ENCODE measurements at places on chromosomes 1 and 21.

DNA sequence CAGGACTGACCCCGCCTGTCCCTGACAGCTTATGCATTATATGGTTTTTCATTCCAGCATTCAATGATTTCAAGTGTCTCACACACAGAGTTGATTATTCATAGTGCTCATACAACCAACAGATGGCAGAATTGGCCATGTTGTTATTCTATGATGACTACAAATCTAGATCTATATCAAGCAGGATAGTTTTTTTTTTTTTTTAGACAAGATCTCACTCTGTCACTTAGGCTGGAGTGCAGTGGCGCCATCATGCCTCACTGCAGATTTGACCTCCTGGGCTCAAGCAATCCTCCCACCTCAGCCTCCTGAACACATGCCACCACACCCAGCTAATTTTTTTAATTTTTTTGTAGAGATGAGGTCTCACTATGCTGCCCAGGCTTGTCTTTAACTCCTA is 40.1 kb upstream of the LRRC8D start:
- peak; percentile 36 for DNase-seq

DNA sequence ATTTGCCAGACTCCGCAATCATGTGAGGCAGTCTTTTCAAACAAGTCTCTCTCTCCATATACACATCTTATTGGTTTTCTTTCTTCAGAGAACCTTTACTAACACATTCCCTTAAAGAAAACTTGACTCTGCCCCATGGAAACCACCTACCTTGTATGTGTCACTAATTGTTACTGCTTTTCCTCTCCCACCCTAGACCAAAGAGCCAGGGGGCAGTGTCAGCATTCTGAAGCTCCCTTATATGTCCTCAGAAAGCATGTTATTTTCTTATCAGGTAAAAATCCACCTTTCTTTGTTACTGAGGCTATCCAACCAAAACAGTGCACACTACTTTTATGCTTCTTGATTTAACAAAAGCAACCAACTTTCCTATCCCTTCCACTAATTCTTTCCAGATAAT is 98.9 kb upstream of the SLC5A9 start:
- no peak for DNase-seq

- peak; percentile 79 for DNase-seq
These were observed 69.0 kb upstream of the NFIA start for GRCh38 chr1:61013189-61013945.

GRCh38 chr1:35650416-35650815 is 9.1 kb upstream of the PSMB2 start:
- DNase-seq, result no peak

DNA sequence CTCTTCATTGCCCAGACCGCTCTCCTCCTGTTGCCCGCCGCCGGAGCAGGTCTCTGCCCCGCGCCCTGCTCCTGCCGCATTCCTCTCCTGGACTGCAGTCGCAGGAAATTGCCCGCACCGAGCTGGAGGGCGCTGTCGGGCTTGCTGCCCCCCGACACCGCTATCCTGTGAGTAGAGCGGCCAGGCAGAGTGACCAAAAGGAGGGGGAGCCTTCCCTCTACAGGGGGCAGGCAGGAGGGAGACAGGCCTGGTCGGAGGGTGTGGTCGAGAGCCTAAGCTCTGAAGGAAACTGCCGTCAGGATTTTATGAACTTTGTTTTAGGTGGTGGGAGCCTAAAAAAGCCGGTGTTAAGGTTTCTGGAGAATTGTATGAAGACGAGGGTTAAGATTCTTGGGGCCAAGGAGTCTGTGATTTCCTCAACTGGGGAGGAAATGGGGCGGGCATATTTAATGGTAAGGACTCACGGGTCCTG is 517 bp downstream of the LRIG2 start:
- DNase-seq, result peak; percentile 79

- no peak for DNase-seq
These were observed 48.2 kb downstream of the DDX20 start for GRCh38 chr1:111803951-111804350.

DNA sequence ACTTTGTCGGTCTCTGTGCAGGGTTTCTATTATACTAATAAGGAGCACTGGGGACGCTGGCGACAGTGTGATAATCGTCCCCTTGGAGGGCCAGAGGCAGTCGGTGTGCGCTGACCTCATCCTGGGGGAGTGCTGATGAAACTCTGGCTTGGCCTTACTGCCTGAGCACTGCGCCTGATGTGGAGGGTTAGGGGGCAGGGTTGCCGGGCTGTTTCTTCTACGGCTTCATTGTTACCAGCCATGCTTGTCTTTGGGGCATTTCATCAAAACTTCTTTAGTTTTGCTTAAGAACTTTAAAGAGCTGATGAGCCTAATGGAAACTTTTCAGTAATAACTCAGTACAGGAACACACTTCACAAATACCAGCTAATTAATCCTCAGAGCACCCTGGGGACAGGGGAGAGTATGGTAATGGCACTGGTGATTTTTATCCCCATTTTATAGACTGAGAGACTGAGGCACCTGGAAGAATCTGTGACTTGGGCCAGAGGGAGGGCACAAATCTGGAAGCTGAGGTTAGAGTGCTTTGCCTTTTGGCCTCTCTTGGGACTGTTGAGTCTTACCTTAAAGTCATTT is 81.8 kb downstream of the PEX14 start:
- DNase-seq, result no peak

GRCh38 chr1:26844424-26845196 is 18.1 kb downstream of the ZDHHC18 start:
- no peak for DNase-seq

DNA sequence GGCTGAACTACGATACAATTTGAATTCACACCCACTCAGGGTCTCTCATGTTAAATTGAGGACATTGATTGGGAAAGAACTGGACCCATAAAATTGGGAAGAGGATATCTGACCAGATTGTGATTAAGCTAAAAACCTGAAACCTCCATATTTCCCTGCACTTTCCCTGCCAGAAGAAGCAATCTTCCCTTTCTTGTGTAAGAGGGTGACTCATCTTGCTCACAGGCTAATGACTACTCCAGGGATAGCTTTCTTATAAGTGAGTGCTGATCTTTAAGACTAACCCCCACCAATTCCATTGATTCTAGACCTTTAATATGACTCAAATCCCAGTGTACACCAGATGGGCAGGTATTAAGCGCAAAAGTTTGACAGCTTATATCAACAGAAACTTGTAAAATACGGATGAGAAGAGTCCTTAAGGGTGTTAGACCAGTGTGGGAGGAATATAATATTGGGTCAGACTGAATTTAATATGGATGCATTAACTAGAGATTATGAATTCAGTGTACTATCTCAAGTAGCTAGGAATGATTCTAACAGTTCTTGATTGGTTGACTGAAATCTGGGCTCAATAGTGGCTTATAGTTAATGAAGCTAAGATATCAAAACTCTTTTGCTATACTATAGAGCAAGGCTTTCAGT is 12.1 kb upstream of the SGIP1 start:
- no peak for DNase-seq

GRCh38 chr1:87826681-87827251 is 498.1 kb downstream of the LMO4 start:
- DNase-seq, result peak; percentile 49

DNA sequence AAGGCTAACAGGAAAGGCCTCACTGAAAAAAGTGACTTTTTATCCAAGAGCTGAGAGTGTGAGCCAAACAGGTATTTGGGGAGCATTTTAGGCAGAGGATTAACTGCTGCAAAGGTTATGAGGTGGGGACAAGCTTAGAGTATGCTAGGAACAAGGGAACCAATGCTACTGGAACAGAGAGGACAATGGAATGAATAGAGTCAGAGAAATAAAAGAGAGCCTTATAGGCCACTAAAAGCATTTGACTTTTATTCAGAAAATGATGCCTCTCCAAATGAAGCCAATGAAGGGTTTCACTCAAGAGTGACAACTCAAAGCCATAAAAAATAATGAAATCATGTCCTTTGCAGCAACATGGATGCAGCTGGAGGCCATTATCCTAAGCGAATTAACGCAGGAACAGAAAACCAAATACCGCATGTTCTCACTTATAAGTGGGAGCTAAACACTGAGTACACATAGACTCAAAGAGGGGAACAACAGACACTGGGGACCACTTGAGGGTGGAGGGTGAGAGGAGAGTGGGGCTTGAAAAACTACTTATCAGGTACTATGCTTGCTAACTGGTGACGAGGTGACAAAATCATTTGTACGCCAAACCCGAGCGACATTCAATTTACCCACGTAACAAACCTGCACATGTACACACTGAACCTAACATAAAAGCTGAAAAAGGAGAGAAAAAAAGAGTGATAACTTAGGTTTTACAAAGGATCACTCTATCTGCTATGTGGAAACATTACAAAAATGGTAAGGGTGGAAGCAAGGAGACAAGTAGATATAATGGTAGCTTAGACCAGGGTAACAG is 11.1 kb downstream of the PTP4A2 start:
- no peak for DNase-seq

- DNase-seq, result peak; percentile 49
These were observed 2.2 kb downstream of the IER5 start for GRCh38 chr1:181090641-181091126.

- DNase-seq, result no peak
These were observed 95.7 kb upstream of the SIM2 start for GRCh38 chr21:36603221-36603620.

DNA sequence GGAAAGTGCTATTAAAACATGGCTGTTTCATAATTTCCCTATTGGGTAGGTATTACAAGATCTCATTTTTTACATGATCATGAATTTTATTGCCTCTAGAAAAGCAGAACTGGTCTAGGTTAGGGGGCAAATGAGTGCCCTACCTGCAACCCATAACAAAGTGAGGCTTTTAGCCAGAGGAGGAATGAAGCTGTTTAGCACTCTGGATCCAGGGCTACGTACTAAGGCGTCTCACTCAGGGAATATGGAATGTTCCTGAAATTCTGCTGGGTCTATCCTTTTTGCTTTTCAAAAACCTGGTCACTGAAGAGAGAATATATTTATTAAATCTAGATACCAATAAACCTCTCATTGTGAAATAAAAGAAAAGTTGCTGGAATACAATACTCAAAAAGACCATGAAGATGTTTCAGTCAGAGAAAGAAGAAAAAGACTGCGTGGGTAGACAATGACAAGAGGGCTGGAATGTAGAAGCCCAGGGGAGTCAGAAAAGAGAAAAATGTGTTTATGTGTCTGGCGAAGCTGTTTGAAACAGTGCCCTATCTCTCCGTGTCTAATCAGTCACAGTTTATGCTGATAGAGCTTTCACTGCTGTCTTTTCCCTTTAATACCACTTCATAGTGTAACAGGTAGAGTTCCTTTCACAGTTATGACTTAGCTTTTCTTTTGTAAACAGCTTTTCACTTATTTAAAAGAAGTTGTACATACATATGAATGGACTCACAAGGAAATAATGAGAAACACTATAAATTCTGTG is 25.0 kb upstream of the SYDE2 start:
- DNase-seq, result peak; percentile 27

DNA sequence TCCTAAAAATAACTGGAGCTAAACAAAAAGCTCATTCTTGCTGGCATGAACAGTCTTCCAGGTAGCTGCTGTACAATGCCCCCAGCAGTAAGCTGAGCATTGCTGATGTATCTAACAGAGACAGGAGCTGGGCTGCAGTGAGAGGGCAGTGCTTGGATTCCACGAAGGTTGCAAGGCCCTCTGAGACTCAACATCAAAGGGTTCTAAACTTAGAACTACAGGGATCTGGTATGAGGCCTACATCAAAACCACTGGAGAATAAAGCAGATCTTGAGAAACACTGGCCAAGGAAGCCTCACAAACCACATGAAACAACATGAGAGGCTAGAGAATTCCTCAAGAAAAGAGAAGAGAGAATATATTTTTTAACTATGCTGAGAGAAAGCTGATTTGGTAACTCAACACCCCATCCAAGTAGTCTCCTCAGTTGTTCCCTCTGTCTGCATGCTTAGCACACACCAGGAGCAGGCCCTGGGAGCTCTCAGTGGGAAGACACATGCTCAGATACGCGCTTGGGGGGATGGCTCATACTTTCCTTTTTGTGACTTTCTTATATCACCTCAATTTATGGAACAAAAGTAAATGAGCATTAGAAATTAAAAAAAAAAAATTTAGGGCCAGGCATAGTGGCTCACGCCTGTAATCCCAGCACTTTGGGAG is 27.7 kb downstream of the DSTYK start:
- no peak for DNase-seq

- DNase-seq, result no peak
These were observed 334.8 kb upstream of the KAZN start for GRCh38 chr1:14263671-14264070.

GRCh38 chr1:103949779-103950178 is 200.1 kb downstream of the AMY1C start:
- no peak for DNase-seq

DNA sequence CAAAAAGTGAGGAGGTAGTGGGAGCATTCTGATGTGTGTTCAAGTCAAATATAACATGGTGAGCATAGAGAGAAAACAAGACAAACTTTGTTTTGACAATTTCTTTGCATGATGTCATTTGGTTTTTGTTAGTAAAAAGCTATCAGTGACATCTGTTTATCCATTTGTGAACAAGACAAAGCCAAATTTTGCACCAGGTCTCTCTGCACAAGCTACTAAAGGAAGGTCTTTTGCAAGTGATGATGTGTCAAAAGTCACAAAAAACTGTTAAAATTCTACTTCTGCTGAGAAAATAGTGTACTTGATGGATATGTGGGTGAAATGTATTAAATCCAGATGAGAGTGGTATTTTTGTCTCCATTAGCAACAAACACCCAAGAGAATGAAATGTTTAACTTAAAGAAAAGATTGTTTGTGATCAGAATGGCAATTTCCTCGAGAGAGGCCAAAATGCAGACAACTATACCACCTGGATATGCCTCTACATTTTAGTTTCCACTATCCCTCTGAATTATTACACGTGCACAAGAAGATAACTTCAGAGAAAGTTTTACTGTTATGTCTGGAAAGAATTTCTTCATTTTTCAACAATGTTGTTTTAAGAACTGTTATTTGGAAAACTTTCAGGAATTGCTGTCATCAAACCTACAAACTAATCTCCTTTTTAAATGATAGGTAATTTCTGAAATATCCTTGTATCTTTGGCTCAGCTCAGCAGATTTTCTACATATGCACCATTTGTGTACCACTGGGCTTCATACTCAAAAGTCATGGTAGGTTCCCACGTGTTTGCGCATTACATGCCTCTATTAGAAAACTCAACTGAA is 807.4 kb upstream of the ADGRL2 start:
- DNase-seq, result no peak

- DNase-seq, result no peak
These were observed 43.3 kb downstream of the PHC2 start for GRCh38 chr1:33387625-33388024.

- no peak for DNase-seq
These were observed 12.9 kb downstream of the PTAFR start for GRCh38 chr1:28163496-28164161.

DNA sequence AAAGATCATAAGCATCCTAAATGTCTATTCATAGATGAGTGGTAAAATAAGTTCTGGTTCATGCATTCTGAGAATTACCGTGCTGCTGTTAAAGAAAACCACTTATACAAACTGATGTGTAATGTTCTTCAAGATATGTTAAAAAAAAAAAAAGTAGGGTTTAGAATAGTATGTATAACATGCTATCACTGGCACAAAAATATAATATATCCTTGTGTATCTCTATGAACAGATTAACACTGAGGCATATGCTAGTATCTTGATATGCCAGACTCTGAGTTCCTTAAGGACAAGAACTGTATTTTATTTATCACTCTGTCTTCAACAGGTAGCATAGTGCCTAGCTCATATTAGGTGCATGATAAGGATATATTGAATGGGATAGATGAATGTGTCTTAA is 108.9 kb downstream of the HS2ST1 start:
- DNase-seq, result no peak
